Inflammatory macrophage treated with lipopolysaccharide for 4 hours (primary cell): ENCODE measurements at places on chromosomes 2 and 18.

GRCh38 chr2:240140511-240140910 is at the start of gene OTOS:
OTOS (minus strand) TSS chr2:240140658; CDS start chr2:240140326, 332 bp downstream.
- no peak for DNase-seq

DNA sequence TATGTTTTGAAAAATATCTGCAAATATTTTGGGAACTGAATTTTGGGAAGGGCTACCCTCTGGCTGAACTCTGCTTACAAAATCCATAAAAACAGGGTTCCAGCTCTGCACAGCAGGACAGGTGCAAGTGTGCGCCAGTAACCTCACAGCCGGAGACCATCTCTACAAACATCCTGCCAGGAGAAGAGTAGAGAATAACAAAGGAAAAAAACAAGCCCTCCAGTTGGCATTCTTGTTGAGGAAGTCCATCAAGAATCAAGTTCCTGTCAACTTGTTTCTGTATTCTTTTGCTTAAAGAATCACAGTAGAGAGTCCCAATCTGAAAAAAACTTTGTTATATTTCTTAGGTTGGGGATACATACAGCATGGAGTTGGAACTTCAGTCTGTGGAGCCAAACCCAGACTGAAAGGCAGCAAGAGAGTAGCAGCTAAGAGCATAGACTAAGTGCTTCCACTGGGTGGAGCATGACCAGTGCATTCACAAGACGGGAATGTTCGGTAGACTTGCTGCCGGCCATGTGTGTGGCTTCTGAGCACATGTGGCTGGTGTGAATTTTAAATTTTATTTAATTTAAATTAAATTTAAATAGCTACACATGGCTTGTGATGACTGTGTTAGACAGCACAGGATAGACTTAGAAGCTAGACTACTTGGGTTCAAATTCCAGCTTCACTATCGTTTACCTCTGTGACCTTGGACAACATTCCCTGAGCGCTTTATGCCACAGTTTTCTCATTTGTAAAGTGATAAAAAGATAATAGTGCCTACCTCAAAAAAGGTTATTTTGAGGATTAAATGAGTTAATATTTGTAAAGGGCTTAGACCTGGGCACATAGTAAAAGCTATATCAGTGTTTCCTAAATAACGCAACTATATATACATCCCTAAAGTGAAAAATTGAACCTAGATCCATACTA is 41.9 kb downstream of the SPTBN1 start:
- no peak for DNase-seq

DNA sequence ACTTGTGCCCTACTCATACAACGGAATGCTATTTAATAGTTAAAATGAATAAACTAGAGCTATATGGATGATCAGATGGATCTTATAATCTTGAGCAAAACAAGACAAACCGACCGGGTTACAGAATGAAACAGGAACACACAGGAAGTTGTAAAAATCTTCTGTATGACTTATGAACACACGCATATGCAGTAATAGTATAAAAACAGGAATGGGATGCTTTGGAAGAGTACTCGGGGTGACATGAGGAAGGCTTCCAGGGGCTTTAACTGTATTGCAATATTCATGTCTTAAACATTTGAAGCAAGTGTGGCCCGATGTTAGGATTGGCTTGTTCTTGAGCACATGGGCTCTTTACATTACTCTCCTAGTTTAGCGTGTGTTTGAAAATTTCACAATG is 14.9 kb upstream of the E2F6 start:
- DNase-seq, result no peak

DNA sequence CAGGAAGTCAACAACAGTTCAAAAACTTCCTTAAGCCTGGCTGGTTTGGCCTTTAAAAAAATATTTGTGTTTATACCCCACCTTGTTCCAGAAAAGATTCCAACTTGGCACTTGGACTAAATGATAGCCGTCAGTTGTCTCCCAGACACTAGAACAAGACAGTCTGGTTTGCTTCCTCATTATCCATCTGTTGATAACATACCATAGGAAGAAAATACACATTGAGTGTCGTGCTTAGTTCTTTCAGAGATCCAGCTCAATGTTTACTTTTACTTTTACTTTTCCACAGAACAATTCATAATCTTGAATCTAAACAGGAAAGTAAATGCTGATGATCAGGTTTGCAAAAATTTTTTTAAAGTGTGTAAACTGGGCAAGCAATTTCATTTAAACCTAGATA is 2.4 kb upstream of the VPS54 start:
- peak; percentile 54 for DNase-seq

DNA sequence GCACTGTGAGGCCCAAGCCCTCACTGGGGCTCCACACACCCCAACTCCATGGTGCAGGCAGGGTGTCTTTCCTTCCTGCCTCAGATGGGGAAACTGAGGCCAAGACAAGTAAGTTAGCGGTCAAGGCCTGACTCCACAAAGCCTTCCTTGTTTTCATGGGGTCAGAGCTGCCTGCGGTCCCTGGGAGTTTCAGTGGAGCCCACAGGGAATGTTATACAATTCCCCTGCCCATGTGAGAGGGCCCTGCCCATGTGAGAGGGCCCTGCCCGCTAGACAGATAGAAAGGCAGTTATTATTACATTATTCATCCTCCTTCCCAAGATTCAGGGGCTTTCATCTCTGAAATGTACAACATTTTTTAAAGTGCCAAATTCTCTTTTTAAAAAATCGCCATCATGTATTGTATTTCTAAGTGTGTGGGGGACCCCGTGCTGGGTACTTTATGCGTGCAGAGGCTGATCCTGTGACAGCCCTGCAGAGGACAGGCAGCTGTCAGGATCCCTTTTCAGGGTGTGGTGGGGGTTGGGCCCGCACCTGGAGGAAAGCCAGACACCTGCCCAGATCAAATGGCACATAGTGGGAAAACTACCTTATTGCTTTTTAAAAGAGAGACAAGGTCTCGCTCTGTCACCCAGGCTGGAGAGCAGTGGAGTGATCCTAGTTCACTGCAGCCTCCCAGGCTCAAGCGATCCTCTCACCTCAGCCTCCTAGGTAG is 23.4 kb downstream of the FBLN7 start:
- DNase-seq, result no peak

DNA sequence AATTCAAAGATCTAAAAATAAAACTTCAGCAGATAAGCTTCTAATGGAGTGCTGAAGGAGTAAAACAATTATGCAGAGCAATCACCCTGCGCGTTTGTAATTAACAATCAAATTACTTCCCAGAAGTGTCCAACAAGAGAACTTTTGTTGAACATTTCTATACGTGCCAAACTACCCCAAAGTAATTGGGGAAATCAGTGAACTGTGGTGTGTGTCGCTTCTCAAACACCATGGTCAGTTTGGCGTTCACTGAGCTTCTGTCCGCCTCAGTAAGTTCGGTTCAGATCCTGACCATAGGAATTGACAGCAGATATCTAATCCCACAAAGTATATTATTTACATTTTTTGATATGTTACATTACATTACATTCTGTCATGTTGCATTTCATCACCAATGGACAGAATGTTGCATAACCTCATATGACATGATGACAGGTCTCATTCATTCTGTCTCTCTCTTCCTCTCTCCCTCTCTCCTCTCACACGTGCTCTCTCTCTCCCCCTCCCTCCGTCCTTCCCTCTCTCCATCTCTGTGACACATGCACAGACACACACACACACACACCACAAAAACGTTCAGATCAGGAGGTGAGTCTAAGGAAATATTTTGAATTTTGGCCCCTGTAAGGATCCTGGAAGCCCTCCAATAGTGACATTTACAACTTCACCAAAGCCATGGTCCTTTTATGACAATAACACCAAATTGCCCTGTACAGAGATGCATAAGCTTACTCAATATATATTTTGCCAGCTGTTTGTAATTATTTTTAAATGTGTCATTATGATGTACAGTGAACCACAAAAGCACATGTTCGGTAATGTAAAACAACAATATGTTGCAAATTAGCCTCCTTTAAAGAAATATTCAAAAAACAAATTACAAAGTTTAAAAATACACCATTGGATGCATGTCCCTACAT is 269.2 kb downstream of the FIGN start:
- DNase-seq, result no peak
